ENCODE measurements at places on chromosomes 3 and 15.

DNA sequence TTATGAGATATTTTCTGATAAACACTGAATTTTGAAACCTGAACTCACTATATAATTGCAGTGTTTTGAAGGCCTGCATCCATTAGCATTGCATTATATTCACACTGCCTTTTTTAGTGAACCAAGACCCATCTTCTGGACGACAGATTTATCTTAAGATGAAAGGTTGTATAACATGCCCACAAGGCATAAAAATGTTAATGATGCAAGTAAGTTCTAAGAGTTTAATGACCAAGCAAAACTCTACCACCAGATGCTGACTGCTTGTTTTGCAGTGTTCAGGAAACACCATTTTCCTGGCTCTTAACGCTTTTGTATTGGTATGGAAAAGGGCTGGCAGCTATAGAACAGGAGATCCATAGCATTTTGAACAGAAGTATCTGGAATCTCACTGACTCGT lies 46.1 kb downstream of the USP50 start:
- no peak for DNase-seq

DNA sequence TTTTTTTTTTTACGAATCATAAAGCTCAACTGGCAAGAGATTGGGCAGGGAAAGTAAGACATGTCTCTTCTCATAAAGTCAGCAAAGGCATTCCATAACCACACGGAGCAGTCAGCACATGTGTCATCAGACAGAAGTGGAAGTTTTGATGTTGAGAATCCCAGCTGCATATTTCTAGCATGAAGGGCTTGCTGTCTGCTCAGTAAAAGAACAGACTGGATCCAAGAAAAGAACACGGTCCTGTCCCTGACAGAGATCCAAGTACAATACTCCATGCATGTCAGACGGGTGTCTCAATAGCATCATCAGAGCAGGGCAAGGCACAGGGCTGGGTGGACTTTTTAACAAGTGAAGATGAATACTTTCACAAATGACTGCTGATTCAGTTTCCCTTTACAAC lies 38.2 kb downstream of the ABI3BP start:
- no peak for DNase-seq

GRCh38 chr3:20147361-20147760 lies 38.6 kb downstream of the SGO1 start:
- no peak for DNase-seq

- DNase-seq: no peak
These were observed 104.3 kb upstream of the RASGRP1 start for GRCh38 chr15:38668898-38669391.

DNA sequence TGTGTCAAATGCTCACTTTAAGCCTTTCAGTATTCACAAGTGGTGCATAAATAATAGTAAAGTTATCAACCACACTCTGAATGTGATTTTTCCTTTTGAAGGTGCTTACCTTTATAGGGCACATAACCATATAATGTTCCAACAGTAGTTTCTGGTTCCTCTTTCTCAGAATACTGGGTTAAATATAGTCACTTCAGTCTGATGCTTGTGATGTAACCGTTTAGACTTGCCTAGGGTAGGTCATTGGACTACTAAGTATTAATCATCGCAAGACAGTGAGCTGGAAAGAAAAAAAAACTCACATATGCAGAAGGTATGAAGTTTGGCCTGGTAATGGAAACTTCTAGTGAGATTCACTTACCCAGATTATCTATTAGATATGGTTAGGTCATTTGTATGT lies 1.9 kb downstream of the KBTBD8 start:
- no peak for DNase-seq

DNA sequence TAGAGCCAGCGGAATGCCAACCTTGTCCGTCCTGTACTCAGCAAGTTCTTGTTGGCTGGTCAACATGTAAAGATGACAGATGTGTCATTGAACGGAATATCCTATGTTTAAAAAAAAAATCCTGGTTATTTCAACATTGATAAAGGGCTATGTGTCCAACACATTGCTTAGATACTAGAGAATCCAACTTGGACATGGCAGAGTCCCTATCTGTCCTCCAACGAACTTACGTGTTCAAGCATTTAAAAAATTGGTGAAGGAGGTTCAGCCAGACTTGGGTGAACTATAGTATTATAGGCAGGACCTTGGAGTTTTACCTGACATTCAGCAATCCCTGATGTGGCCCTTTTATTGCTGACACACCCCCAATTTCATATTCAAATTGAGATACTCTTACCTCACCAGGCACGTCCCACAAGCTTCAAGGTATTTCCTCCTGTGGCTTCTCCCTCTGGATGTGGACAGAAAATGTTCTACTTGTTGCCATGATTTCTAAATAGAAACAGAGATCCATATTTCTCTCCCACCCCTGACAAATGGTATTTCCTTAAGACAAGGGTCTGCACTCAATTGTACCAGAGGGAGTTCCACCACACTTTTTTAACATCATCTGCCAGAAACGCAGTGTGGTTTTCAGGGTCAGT lies 207.7 kb upstream of the TPM1 start:
- no peak for DNase-seq

- DNase-seq: no peak
These were observed 121.4 kb upstream of the PHLDB2 start for GRCh38 chr3:111737706-111738086.
